ENCODE measurements at places on chromosomes 6 and 20. TPM values are rescaled to one million over a fixed set of nuclear protein-coding genes. Genes with fewer than 3 reads are reported as not detected.

- DNase-seq = no peak
These were observed 34.9 kb upstream of the HECA start for GRCh38 chr6:139099984-139100383.

DNA sequence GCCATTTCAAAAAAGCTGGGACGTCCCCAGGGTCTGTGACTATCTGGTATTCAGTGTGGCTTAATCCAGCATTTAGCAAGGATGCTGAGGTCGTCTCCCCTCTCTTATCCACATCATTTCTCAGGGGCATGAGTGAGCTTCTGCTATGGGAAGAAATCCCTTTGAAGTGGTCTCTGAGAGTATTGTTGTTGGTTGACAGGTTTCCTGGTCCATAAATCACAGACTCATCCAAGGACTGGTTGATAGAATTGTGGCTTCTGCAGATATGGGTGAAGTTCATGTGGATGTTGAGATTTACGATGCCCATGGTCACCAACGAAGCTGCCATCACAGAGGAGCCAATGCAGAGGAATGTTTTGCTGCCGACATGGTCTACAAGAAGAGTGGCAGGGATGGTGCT lies 24.0 kb downstream of the SLC2A12 start:
- DNase-seq = no peak

GRCh38 chr20:43442282-43442880 lies 15.3 kb upstream of the SRSF6 start:
- DNase-seq = no peak

GRCh38 chr20:33897313-33897912 lies 86.3 kb downstream of the CHMP4B start:
- no peak for DNase-seq

OR12D3 gene
- not detected for polyA plus RNA-seq

Measured in muscle of arm (tissue), 14 donors.